Activated CD4-positive, alpha-beta T cell treated with anti-CD3 and anti-CD28 coated beads for 48 hours (primary cell): ENCODE measurements at places on chromosomes 11 and 22.

DNA sequence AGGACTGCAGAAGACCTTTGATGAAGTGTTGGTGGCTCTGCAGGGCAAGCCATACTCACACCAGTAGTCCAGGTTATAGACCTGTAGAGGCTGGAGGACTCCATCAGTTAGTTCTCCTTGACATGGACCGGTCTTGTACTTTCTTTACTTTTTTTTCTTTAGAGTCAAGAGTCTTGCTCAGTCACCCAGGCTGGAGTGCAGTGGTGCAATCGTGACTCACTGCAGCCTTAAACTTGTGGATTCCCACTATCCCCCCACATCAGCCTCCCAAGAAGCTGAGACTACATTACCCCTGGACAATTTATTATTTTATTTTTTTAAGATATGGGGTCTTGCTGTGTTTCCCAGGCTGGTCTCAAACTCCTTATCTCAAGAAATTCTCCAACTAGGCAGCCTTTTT is 49.6 kb upstream of the E2F8 start:
- DNase-seq: no peak

DNA sequence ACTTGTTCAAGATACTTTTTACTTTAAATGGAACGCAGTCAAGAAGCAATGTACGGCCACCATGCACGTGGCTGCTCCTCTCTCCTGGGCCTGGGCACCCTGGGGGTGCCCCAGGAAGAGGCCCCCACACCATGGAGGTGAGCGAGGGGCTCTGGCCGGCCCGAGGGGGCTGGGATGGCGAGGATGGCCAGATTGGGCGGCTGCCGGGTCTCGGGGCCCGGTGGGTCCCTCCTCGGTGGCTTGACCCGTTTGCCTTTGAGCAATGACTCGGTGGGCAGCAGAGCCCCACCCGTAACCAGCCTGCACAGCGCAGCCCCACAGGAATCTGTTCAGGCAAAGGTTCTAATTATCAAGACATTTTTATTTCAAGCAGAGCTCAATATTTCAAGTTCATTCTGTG is 167.4 kb downstream of the BRD1 start:
- no peak for DNase-seq

GRCh38 chr22:48071828-48072227 is 1309.4 kb downstream of the TBC1D22A start:
- no peak for DNase-seq

DNA sequence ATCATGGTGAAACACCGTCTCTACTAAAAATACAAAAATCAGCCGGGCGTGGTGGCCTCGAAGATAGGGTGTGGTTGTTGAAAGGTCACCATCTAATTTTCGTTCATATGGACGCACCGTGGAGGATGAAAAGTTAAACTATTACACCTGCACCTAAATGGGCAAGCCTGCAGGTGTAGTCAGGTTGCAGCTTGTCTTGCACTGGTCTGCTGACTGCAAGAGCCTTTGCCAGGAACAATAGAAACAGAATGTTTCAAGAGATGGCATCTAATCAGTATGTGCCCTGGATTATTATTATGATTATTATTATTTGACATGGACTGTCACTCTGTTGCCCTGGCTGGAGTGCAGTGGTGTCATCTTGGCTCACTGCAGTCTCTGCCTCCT is 908 bp downstream of the NADSYN1 start:
- DNase-seq: no peak

GRCh38 chr11:118610225-118610772 is 2.9 kb downstream of the PHLDB1 start:
- DNase-seq: peak; percentile 10

DNA sequence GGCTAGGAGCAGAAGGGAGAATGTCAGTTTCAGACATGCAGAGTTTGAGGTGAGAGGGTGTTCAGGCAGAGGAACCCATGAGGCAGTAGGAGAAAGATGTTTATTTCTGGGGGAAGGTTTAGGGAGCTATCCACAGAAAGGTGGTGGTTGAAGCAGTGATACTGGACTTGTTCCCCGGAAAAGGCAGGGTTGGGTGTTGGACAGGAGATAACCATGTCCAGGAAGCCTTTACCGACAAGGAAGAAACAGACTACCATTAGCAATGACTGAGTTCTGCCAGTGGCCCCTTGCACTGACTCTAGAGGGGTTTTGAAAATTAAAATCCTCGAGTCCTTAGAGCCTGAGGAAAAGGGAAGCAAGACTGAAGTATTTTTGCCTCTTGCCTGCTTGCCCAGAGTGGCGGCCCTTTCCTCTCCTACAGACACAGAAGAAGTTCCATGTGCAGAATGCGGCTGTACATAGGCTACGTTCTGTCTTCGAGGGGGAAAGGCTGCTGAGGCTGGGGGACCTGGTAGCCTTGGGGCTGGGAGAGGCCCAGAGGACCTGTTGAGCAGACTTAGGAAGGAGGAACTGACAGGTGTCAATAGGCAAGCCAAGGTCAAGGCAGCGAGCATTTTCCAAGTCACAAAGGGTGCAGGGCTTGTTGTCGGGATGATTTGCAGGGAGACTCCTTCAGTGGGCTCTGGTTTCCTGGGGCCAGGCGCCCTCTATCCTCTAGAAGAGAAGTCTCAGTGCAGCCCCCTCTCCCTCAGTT is 146.7 kb downstream of the LDLRAD3 start:
- no peak for DNase-seq
